ENCODE measurements at places on chromosomes 12 and 14.

- DNase-seq: no peak
Measured at GRCh38 chr14:53020193-53020932, 69.5 kb upstream of the FERMT2 start.

DNA sequence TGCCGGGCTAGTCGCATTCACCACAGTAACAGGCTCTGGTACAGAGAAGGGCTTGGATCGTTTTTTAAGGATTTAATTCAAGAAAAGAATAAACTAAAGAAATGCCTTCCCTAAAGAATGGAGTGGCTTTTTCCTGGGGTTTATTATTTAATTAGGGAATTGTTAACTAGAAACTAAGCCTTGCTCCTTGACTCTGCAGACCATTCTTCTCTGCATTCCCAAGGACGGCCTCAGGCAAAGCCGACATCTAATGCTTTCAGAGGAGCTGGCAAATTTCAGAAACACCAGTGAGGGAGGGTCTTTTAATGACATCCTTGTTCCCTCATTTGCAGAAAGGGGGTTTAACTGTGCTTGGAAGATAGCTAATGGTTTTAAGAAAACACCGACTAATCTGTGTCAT is 174.0 kb downstream of the EGLN3 start:
- no peak for DNase-seq

DNA sequence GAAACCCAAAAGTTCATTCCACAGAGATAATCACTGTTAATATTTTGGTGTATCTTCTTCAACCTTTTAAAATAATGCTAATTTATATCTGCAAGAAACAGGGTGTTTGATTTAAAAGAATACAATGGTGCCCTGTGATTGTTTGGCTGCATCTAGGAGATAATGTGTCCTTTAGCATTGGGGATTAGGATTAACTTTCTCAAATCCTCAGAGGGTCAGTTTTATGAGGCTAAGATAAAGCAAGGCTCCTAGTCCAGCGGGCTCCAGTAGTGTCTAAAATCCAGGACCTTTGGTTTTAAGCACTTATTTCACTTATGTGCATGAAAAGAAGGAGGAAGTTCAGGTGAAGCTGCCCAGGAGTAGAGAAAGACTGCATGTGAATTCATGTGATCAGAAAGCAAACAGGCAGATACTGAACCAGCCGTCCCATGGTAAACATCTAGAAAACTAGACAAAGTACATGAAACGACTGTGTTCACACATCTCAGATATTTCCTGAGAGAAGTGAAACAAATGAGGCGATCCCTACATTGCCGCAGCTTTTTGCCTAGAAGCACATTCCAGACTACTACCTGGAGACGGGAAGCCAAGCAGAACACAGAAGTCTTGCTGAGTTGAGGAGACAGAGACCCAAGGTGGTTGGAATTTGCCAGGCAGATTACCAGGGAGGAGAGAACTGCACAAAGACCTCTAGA is 129.1 kb upstream of the MAX start:
- DNase-seq: no peak

DNA sequence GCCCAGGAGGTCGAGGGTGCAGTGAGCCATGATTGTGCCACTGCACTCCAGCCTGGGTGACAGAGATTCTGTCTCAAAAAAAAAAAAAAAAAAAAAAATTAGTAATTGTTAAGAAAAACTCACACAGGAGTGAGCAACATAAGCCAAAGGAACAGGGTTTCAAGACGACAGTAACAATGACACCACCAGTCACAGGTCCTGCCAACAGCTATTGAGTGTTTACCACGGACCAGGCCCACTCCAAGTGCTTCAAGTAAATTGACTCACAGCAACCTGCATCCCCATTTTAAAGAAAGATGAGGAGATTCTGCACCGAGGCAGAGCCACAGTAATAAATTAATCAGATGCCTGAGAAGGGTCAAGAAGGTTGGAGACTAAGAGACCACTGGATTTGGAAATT is 194.5 kb downstream of the DPF3 start:
- DNase-seq: no peak

DNA sequence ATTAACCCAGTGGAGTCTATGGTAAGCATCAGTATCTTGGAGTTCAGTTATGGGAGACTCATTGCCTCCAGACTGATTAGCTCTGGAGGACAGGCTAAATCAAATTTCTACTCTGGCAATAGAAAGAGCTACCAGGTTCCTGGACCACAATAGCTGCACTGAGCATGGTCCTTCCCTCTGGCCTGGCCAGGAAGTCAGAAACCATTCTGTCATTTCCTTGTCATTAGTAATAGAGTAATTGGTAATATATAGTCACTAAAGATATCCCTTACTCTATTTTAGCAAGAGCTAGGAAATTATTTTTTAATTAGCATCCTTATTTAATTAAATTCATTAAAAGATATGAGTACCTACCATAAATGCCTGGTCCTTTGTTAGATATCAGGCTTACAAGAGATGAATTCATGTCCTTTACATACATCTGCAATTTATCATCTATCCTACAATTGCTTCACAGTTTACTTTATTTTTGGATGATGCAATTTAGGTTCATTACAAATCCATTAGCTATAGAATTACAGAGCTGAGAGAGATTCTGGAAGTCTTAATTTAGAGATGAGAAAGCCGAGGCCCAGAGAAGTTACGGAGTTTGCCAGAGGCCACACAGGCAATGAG is 23.7 kb upstream of the TDRD9 start:
- no peak for DNase-seq

DNA sequence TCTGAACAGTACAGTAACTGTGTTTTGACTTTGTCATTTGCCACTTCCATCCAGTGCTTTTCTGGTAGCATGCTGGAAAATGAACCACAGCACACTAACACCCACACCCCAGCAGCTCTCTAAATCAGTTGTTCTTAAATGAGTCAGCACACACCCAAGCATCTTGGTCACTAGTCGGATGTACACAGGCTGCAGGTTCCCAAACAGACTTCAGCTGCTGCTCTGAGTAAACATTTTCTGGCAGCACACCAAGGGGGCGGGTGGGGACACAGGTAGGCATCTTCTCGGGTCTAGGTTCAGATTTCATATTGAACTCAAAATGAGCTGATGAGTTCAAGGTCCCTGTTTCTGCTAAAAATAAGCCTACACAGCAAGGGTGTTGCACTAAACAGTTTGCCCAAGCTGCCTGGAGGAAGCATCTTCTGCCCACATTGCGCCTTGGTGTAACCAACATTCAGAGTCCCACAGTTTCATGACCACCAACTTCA is 39.8 kb downstream of the IFNG start:
- DNase-seq: peak; percentile 11

GRCh38 chr12:117178301-117178700 is 12.0 kb downstream of the FBXO21 start:
- DNase-seq: no peak

GRCh38 chr12:126337556-126338441 is 1272.6 kb downstream of the AACS start:
- no peak for DNase-seq

DNA sequence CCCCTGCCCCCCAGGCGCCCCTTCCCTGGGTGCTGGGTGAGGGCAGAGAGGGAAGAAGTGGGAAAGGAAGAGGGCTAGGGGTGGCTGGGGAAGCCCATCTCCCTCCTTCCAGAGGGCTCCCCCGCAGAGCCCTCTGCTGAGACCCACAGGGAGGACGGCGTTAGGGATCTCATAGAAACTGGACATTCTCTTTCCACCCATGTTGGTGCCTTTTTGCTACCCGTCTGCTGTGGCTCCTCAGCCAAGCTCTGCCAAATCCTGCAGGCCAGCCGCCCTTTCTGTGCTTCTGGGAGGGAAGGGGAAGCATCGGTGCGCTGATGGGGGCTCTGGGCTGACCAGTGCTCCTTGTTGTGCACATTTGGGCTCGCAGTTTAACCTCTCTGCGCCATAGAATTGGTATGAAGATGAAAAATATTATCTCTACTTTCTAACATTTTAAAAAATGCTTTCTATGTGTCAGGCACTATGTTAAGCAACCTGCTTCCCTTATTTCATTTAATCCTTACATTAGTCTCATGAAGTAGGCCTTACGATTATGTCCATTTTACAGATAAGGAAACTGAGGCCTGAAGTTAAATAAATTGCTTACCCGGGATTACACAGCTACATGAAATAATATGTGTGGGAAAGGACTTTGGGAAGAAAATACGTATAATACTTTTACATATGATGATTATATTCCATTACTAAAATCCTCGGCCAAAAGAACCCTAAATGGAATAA is 981 bp downstream of the SLC48A1 start:
- no peak for DNase-seq

- no peak for DNase-seq
Measured at GRCh38 chr14:91149462-91149861, 35.6 kb downstream of the DGLUCY start.

GRCh38 chr12:112916270-112916669 is 9.5 kb downstream of the OAS1 start:
- DNase-seq: no peak

DNA sequence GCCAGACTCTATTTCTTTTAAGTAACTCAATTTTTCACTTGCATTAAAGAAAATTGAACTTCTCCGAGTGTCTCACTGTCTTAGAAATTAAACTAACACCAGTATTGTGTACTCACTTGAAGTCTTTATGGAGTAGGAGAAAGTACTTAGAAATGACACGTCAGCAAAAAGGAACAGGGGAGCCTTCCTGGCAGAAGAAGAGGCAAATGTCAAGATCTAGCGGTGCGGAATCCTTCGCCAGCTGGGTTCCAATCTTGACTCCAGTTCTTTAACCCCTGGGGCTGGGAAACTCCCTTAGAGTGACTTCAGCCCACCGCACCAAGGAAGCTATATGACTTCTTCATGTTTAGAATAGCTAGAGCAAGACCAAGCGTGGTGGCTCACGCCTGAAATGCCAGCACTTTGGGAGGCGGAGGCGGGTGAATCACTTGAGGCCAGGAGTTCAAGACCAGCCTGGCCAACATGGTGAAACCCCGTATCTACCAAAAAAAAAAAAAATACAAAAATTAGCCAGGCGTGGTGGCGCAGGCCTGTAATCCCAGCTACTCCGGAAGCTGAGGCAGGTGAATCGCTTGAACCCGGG is 34.4 kb downstream of the WBP11 start:
- DNase-seq: peak; percentile 2

DNA sequence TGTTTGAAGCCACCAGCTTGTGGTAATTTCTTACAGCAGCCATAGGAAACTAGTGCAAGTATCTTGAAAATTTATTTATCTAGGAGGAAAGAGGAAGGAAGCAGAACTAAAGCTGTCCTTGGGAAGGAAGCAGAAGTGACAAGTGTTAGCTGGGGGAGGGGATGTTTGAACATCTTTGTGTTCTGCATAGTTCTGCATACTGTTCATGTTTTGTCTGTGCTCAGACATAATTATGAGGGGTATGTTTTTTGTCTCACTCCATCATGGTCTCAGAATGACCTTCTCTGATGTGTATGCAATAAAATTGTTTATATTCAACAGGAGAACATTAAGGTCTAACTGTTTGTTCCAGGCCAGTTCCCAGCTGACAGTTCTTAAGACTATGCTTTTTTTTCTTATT is 606.5 kb downstream of the GALC start:
- DNase-seq: no peak

DNA sequence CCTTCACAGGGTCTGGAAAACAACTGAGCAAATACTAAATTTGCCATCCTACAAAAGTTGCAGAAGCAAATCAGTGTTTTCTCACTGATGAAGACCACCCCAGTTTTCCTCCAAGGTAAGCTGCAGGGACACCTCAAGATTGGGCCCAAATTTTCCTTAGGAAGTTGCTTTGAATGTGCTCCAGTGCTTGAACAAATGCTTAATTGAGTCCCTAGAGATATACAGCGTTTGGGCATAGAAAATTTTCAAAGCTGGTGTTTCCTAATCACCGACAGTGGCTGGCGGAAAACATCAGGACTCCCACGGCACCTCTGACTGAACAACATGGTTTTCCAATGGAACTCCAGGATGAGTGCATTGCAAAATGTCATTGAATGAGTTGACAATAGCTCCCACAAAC is 92.5 kb upstream of the HMGA2 start:
- no peak for DNase-seq

- DNase-seq: no peak
Measured at GRCh38 chr12:46604684-46605083, 221.1 kb downstream of the SLC38A4 start.

GRCh38 chr12:84805474-84805858 is 107.1 kb downstream of the SLC6A15 start:
- DNase-seq: no peak

GRCh38 chr12:33828326-33828725 is 194.0 kb upstream of the ALG10 start:
- no peak for DNase-seq

GRCh38 chr12:2858334-2858733 is 1.5 kb upstream of the TEX52 start:
- no peak for DNase-seq

- DNase-seq: no peak
Measured at GRCh38 chr12:51200806-51201205, 17.1 kb downstream of the POU6F1 start.

DNA sequence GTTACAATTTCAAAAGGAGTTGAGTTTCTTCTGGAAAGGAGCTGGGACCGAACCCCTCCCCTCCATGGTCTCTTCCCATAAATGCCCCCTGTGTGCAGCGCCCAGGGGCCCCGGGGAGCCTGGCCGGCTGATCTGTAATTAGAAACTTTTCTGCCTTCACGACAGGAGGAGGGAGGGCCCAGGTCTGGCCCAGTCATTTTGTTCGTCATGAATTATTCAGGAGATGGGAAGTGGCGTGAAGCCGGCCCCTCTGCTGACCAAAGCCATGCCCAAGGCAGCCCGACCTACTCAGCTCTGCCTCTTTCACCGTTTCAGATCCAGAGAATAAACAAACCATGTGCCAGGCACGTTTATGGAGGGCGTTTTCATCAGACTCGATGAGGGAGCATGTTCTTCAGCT is 33.3 kb upstream of the MSI1 start:
- no peak for DNase-seq

GRCh38 chr14:21505012-21505553 is 6.1 kb downstream of the METTL3 start:
- no peak for DNase-seq

DNA sequence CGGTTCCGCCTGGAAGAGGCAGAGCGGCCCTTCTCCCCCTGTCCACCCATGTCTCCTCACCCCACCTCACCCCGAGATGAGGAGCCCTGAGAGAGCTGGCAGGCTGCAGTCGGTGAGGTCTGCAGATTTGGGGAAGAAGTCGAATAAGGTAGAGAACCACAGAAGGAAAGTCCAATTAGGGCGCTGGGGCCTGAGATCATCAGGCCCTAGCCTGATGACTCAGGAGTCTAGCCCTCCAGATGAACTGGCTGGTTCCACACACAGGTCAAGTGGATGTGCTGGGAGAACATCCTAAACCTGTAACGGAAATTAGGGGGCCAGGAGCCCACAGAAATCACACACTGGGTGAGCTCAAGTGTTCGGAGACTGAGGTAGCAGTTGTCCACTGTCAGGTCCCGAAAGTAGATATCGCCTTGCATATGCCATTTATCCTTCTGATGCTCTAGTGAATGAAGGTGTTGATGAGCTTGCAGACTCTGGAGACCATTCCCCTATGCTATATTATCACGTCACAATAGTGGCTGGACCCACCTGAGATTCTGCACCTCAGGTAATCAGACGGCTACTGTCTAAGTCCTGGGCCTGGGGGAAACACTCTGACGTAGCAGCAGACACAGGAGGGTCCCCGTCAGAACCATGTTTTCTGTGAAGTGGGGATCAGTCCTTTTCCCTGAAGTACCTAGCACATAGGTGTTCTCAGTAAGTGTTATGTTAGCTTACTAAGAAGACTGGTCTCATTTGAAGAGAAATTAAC is 886 bp upstream of the METTL17 start:
- DNase-seq: no peak

GRCh38 chr12:26884765-26885576 is 52.0 kb upstream of the ITPR2 start:
- DNase-seq: peak; percentile 65

- DNase-seq: no peak
Measured at GRCh38 chr12:70398862-70399261, 32.8 kb downstream of the KCNMB4 start.

All from GM12892 (cell line).